Astrocyte of the cerebellum (primary cell): ENCODE measurements at places on chromosomes 16 and 17.

GRCh38 chr16:67881621-67882161, 3.0 kb upstream of the NRN1L start:
- DNase-seq = no peak

- DNase-seq = peak; percentile 93
Observed at GRCh38 chr16:27326738-27327585, 13.2 kb downstream of the IL4R start.

- DNase-seq = no peak
Observed at GRCh38 chr16:79599837-79600637, 500 bp downstream of the MAF start.

GRCh38 chr17:72417627-72418026, 296.8 kb downstream of the SOX9 start:
- DNase-seq = no peak

- no peak for DNase-seq
Observed at GRCh38 chr16:76164970-76165558, 112.1 kb upstream of the CNTNAP4 start.

GRCh38 chr17:77933777-77934398, 24.6 kb upstream of the TNRC6C start:
- no peak for DNase-seq

- DNase-seq = no peak
Observed at GRCh38 chr17:48499248-48499647, 31.6 kb downstream of the HOXB1 start.

DNA sequence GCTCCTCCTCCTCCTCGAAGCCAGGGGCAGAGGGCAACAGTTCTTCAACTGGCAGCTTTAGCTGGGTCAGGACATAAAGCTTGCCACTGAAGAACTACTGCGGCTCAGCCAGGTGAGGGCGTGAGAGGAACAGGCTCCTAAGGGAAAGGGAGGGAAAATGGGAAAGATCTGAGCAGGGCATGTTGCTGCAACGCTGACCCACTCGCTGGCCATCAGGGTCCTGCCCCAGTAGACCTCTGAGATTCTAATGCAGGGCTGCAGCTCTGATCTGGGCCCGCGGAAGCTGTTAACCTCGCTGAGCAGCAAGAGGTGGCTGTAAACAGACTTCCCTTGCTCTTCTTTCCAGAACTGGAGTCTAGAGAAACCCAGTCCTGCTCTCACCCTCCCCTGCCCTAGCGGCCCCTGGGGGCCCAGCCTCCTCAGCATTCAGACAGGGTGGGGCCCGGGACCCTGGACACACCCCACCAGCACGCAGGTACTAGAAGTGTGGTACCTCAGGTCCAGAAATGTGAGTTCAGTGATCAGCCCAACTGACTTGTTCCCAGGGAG, 3.8 kb upstream of the TLCD2 start:
- no peak for DNase-seq

GRCh38 chr16:67449739-67450138, 18.8 kb downstream of the HSD11B2 start:
- no peak for DNase-seq
